ENCODE measurements at places on chromosomes 13 and 19. TPM values are rescaled to one million over a fixed set of nuclear protein-coding genes. Genes with fewer than 3 reads are reported as not detected.

The LILRA1 gene
- total RNA-seq = not detected

DNA sequence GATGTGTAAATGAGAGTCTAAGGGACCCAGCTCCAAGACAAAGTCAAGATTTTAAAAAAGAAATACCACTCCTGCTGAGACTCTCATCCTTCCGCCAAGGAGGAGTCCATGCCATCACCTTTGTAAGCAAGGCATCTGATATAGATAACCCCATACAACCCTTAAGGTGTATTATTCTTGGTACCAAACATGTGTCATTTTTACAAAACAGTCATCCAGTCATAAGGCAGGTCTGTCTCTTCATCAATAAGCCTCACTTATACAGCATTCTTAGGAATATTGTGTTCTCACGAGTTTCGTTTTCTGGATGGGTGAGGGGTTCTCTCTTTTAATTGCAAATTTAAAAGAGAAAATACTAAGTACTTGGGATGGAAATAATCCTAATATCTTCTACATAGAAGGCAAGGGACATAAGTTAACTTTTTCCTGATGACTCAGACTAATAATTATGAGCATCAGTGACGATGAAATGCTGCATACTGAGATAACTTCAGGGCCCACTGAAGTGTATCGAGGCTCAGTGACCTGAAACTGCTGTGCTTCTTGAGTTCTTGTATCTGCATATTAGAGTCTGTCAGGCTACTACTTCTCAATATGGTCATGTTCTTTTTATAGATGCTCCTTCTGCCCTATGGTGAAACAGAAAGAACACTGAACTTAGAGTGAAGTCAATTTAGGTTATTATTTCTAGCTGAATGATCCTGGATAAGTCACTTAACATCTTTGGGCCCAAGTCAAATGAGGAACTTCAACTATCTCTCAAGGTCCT, 166.6 kb downstream of the KLF12 start:
- H3K27ac ChIP-seq = no peak overlapping the region
- no peaks in the 10 kb centered on the region for H3K4me1 ChIP-seq
- no peaks in the 10 kb centered on the region for H3K36me3 ChIP-seq
- no peak overlapping the region for H3K4me3 ChIP-seq
- H3K27me3 ChIP-seq = no peaks in the 10 kb centered on the region

The C1QTNF9B gene
- not detected for total RNA-seq

GRCh38 chr19:2345076-2345475, 15.0 kb upstream of the TMPRSS9 start:
- no peak overlapping the region for H3K27ac ChIP-seq
- H3K36me3 ChIP-seq = peaks cover 7% of the 10 kb centered on the region
- H3K4me1 ChIP-seq = no peaks in the 10 kb centered on the region
- no peaks in the 10 kb centered on the region for H3K27me3 ChIP-seq
- DNase-seq = no peak

DNA sequence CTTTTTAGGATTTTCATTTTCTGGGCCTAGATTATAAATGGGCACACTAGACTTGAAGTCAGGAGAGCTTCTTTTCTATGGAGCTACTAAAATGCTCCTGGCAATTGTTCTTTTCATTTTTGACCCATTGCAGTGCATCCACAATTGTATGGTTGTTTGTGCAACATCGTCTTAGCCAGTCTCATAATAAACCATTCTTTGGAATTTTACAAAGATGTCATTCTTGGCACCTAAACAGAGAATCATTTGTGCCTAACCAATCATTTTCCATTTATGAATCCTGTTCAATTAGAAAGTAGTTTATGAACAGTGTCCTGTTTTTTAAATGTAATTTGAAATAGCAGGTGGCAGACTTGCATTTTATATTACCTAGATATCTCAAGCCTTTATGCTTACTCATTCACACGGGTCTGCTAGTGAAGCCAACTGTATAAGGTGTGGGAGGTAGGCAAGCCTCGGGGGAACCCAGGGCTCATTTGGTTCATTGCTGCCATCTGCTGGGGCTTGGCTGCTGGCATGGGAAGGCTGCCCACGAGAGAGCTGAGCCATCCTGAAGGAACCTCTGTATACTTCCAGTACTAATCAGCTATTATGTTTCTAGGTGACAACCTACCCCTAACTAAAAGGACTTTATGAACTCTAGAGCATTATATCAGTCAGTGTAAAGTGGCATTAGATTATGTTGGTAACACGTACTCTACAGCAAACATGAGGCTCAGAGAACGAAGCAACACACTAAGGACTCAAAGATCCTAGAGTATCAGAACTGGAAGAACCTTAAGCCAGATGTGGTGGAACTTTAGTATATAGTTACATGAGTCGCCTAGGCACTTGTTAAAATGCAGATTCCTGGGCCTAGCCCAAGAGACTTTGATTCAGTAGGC, 60.0 kb downstream of the TPT1 start:
- no peaks in the 10 kb centered on the region for H3K4me1 ChIP-seq
- peaks cover 9% of the 10 kb centered on the region for H3K36me3 ChIP-seq
- H3K27ac ChIP-seq = peak overlapping the region; percentile 28
- H3K27me3 ChIP-seq = no peaks in the 10 kb centered on the region
- peak; percentile 74 for DNase-seq

The ERVV-1 gene
- not detected for total RNA-seq

The MBD3L2 gene
- total RNA-seq = 0.57 TPM

- H3K36me3 ChIP-seq = no peaks in the 10 kb centered on the region
- no peak overlapping the region for H3K4me3 ChIP-seq
- no peak overlapping the region for H3K27ac ChIP-seq
- DNase-seq = no peak
- no peaks in the 10 kb centered on the region for H3K27me3 ChIP-seq
Observed at GRCh38 chr19:52695996-52696395, 38.8 kb downstream of the ZNF611 start.

- no peaks in the 10 kb centered on the region for H3K27me3 ChIP-seq
- no peaks in the 10 kb centered on the region for H3K36me3 ChIP-seq
- H3K4me3 ChIP-seq = no peak overlapping the region
- no peak overlapping the region for H3K27ac ChIP-seq
Observed at GRCh38 chr13:22271903-22272302, 601.0 kb downstream of the FGF9 start.

- peaks cover 40% of the 10 kb centered on the region for H3K36me3 ChIP-seq
- peak; percentile 5 for DNase-seq
- H3K4me1 ChIP-seq = no peaks in the 10 kb centered on the region
- no peaks in the 10 kb centered on the region for H3K27me3 ChIP-seq
Observed at GRCh38 chr13:23330356-23330755, 103.1 kb downstream of the SACS start.

The SPIB gene
- not detected for total RNA-seq

- no peaks in the 10 kb centered on the region for H3K27me3 ChIP-seq
- H3K4me1 ChIP-seq = peaks cover 4% of the 10 kb centered on the region
- H3K27ac ChIP-seq = no peak overlapping the region
- no peak for DNase-seq
- H3K36me3 ChIP-seq = peaks cover 5% of the 10 kb centered on the region
Observed at GRCh38 chr19:16620018-16620417, 8.0 kb downstream of the MED26 start.

- no peaks in the 10 kb centered on the region for H3K36me3 ChIP-seq
- no peaks in the 10 kb centered on the region for H3K27me3 ChIP-seq
- no peak overlapping the region for H3K27ac ChIP-seq
- no peaks in the 10 kb centered on the region for H3K4me1 ChIP-seq
- no peak overlapping the region for H3K4me3 ChIP-seq
Observed at GRCh38 chr13:63120883-63121282, 1705.2 kb upstream of the PCDH20 start.

DNA sequence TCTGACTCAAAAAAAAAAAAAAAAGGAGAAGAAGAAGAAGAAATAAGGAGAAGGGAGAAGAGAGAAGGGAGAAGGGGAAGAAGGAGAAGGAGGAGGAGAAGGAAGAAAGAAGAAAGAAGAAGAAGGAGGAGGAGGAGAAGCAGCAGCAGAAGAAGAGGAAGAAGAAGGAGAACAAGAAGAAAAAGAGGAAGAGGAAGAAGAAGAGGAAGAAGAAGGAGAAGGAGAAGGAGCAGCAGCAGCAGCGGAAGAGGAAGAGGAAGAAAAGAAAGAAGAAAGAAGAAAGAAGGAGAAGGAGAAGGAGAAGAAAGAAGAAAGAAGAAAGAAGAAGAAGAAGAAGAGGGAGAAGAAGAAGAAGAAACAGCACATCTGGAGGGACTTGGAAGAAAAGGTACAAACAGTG, 4.1 kb upstream of the CNN1 start:
- peaks cover 37% of the 10 kb centered on the region for H3K4me1 ChIP-seq
- H3K27me3 ChIP-seq = no peaks in the 10 kb centered on the region
- H3K4me3 ChIP-seq = no peak overlapping the region

GRCh38 chr13:30923418-30923817, 9.0 kb upstream of the TEX26 start:
- no peak for DNase-seq
- H3K27ac ChIP-seq = no peak overlapping the region
- no peaks in the 10 kb centered on the region for H3K27me3 ChIP-seq
- H3K36me3 ChIP-seq = no peaks in the 10 kb centered on the region

GRCh38 chr13:76968041-76968440, 19.7 kb downstream of the ACOD1 start:
- H3K27ac ChIP-seq = no peak overlapping the region
- H3K4me3 ChIP-seq = no peak overlapping the region

- H3K27ac ChIP-seq = peak overlapping the region; percentile 96
- no peaks in the 10 kb centered on the region for H3K36me3 ChIP-seq
- peak; percentile 23 for DNase-seq
- peaks cover 26% of the 10 kb centered on the region for H3K4me1 ChIP-seq
- no peaks in the 10 kb centered on the region for H3K27me3 ChIP-seq
Observed at GRCh38 chr19:31141301-31141700, 207.9 kb downstream of the TSHZ3 start.

The ANGPTL8 gene
- total RNA-seq = not detected

DNA sequence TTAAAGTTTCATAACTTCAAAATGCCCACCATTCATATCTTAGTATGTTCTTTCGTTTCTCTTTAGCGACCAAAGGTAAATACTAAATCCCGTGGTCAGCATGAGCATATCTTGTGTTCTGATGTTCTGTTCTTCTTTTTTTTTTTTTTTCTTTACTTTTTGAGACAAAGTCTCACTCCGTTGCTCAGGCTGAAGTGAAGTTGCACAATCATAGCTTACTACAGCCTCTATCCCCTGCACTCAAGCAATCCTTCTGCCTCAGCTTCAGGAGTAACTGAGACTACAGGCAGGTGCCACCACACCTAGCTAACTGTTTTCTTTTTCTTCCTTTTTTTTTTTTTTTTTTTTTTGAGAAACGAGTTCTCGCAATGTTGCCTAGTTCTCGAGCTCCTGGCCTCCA, 60.9 kb upstream of the ATP12A start:
- no peak for DNase-seq
- H3K4me1 ChIP-seq = no peaks in the 10 kb centered on the region
- no peak overlapping the region for H3K27ac ChIP-seq
- no peaks in the 10 kb centered on the region for H3K36me3 ChIP-seq
- H3K4me3 ChIP-seq = no peak overlapping the region

GRCh38 chr19:21326169-21326568, 3.0 kb downstream of the ZNF708 start:
- H3K4me3 ChIP-seq = no peak overlapping the region
- H3K27ac ChIP-seq = no peak overlapping the region
- no peaks in the 10 kb centered on the region for H3K36me3 ChIP-seq
- H3K4me1 ChIP-seq = peaks cover 3% of the 10 kb centered on the region
- no peaks in the 10 kb centered on the region for H3K27me3 ChIP-seq

DNA sequence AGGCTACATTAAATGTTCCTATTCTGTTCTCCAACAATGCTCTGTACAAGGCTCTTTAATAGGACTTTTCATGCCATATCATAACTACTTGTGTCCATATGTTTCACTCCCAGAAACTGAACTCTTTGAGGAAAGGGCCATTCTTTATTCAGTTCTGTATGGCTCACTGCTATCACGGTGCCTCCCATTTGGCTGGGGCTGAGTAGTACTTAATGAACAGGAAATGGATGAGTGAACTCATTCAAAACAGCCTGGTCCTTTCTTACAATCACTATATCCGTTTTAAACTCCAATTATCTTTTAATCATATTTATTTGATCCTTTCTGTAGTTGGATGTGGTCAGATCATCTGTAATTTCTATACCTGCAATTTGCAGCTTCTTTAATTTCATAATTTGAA, 410.6 kb downstream of the TBC1D4 start:
- H3K4me3 ChIP-seq = no peak overlapping the region
- no peak for DNase-seq
- H3K27me3 ChIP-seq = no peaks in the 10 kb centered on the region
- no peaks in the 10 kb centered on the region for H3K4me1 ChIP-seq

DNA sequence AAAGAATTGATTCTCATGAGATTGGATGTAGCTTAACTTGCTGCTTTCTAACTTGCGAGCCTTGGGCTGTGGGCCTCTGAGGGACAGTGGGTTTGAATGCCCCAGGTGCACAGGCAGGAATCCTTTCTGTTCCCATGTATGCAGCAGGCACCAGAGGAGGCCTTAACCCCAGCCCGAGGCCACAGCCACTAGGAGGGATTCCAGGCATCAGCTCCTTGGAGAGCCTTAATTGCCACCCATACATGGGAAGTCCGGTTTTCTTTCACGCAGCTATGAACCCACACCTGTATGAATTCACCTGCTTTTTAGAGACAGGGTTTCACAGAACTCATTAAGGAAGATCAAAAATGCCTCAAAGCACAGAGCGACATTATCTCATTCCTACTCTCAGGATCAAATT, 117.9 kb downstream of the CRYL1 start:
- no peak overlapping the region for H3K4me3 ChIP-seq
- peaks cover 6% of the 10 kb centered on the region for H3K4me1 ChIP-seq
- peaks cover 17% of the 10 kb centered on the region for H3K27me3 ChIP-seq
- H3K36me3 ChIP-seq = no peaks in the 10 kb centered on the region

DNA sequence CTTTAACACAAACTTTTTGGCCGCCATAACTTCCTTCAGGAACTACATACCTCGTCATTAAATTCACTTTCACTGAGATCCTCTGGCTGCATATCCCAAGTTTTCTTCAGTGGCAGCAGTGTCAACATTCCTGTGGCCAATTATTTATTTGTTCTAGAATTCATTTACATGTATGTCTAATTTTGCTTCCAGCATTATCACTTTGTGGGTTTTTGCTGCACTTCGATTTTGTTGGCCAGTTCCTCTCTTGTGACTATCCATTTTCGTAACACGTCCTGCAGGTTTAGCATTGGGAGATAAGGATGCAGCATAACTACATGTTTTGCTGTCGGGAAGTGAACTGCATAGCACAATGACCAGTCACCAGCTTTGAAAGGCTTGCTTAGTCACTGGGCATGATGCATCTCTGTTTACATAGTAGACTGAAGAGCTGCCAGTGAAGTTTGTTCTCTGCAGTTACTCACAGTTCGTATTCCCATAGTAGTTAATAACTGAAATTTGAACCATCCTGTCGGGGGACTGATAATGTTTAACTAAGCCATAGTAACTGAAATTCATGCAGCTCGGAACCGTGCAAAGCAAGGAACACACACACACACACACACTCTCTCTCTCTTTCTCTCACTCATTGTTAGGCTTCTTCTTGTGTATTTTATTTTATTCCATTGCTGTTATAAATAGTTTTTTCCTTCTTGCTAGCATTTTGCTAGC, 28.3 kb downstream of the ZNF507 start:
- peaks cover 20% of the 10 kb centered on the region for H3K4me1 ChIP-seq
- peaks cover 2% of the 10 kb centered on the region for H3K36me3 ChIP-seq
- H3K4me3 ChIP-seq = peak overlapping the region; percentile 48
- H3K27me3 ChIP-seq = no peaks in the 10 kb centered on the region
- H3K27ac ChIP-seq = peak overlapping the region; percentile 77
- DNase-seq = peak; percentile 100

- H3K27me3 ChIP-seq = no peaks in the 10 kb centered on the region
- DNase-seq = peak; percentile 59
- peaks cover 28% of the 10 kb centered on the region for H3K36me3 ChIP-seq
Observed at GRCh38 chr13:38350114-38350617, 515 bp downstream of the UFM1 start.

The HIPK4 gene
- total RNA-seq = not detected

GRCh38 chr19:49973987-49974386, 13.0 kb upstream of the SIGLEC11 start:
- no peak overlapping the region for H3K4me3 ChIP-seq
- H3K36me3 ChIP-seq = no peaks in the 10 kb centered on the region
- H3K4me1 ChIP-seq = no peaks in the 10 kb centered on the region

The CTXN1 gene
- total RNA-seq = 49.5 TPM

Measured in astrocyte (in vitro differentiated cells and primary cell).